Gastroesophageal sphincter (tissue), 4 donors: ENCODE measurements at places on chromosomes 6 and 20. TPM values are rescaled to one million over a fixed set of nuclear protein-coding genes. Genes with fewer than 3 reads are reported as not detected.

DNA sequence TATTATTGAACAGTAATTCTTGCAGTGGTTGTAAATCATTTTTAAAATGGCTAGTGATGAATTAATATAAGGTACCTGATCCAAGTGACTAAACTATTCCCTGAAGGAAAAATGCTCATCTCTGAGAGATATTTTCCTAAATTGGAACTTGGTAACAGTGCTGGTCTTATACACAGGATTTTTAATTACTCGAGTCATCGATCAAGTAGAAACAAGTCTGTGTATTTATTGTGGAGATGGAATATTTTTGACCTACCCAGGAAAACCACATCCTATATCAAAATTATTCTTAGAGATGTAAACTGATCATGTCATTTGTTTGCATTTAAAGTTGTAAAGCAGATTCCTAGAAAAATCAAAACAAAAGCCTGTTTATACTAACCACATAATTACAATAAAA, 166.9 kb downstream of the MOXD1 start:
- no peaks in the 10 kb centered on the region for H3K36me3 ChIP-seq
- no peak overlapping the region for H3K4me3 ChIP-seq
- no peak for ATAC-seq
- H3K4me1 ChIP-seq, result no peaks in the 10 kb centered on the region

DNA sequence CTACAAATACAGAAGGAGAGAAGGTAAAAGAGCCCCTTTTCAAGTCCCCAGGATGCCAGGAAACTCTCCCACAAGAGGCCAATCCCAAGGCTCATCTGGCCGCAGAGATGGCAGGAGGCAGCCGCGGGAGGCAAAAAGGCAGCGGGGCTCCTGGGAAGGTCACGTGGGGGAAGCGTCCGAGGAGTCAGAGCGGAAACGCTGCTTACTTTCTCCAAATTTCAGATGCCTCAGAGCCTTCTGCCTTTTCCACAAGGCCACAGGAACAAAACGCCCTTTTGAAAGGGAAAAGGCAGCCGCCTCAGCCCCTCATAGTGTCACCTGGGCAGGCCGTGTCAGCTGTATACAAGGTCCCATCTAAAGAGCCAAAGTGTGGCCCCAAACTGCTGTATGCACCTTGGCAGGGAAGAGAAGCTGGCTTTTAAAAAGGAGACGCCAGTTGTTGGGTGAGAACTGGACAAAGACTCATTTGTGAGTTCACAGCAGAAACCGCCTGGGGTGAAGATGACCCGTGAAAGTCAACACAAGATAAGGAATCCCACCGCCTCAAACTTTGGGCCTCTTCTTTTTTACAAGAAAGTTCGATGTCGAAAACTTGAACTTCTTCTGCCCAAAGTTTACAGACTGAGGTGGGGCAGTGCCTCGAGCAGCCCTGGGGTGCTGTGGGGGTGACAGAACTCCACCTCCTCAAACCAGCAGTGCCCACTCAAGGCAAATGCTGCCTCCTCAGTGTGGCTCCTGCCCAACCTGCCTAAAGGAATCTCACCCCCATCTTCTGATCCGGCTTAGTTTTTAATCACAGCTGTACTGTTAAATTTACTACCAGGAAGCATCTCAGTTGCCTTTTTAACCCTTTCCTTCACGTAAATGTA, 45.4 kb downstream of the EZR start:
- no peak overlapping the region for H3K27ac ChIP-seq
- H3K27me3 ChIP-seq, result no peaks in the 10 kb centered on the region
- ATAC-seq, result no peak
- peaks cover 100% of the 10 kb centered on the region for H3K36me3 ChIP-seq

Gene C6orf118
- total RNA-seq, result 0.27 TPM

Gene ANGPT4
- 0.58 TPM for total RNA-seq

DNA sequence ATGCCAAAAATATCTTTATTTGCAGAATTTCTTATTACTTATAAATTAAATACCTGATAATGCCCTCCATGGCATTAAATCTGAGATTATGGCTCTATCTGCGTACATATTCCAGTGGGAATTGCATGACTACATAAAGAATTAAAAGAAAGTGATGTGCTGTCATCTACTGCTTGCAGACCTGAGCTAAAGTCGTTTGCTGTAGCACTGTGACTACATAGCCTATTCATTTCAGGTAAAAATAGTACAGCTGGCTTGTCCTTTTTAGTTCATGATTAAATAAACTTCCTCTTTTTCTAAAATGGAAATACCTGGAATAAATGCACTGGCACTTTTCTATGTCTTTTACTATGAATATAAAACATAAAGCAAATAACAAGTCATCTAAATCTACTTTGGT, 78.1 kb downstream of the CGA start:
- no peaks in the 10 kb centered on the region for H3K4me1 ChIP-seq
- H3K4me3 ChIP-seq, result no peak overlapping the region
- ATAC-seq, result no peak
- no peak overlapping the region for H3K27ac ChIP-seq

GRCh38 chr6:11064836-11065235, 20.7 kb upstream of the ELOVL2 start:
- H3K4me1 ChIP-seq, result no peaks in the 10 kb centered on the region
- no peaks in the 10 kb centered on the region for H3K36me3 ChIP-seq
- peaks cover 5% of the 10 kb centered on the region for H3K27me3 ChIP-seq
- no peak for ATAC-seq
- no peak overlapping the region for H3K4me3 ChIP-seq
- no peak overlapping the region for H3K27ac ChIP-seq

- H3K27me3 ChIP-seq, result peaks cover 45% of the 10 kb centered on the region
- no peak for ATAC-seq
- H3K36me3 ChIP-seq, result no peaks in the 10 kb centered on the region
- no peaks in the 10 kb centered on the region for H3K4me1 ChIP-seq
- H3K27ac ChIP-seq, result no peak overlapping the region
- H3K4me3 ChIP-seq, result no peak overlapping the region
Measured at GRCh38 chr20:57148263-57148662, 118.2 kb downstream of the BMP7 start.

Gene CST2
- total RNA-seq, result not detected

DNA sequence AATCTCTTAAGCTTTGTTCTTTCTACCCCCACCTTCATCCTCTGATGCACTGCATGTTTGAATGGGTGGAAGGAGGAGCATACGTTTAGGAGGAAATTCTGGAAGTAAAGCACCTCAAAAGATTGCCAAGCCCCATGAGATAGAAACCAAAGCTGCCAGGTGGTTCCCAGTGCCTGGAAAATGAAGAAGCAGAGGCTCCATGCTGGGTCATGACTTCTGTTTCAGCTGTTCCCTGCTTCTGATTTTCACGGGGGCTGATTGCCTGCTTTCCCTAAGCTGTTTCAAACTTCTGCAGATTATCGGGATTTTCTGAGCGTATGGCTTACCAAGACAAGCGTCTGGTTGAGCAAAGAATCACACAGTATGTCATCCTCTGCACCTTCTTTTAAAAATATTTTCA, 87.5 kb upstream of the SYNDIG1 start:
- no peak overlapping the region for H3K4me3 ChIP-seq
- no peak overlapping the region for H3K27ac ChIP-seq
- no peaks in the 10 kb centered on the region for H3K36me3 ChIP-seq
- H3K4me1 ChIP-seq, result no peaks in the 10 kb centered on the region
- H3K27me3 ChIP-seq, result peaks cover 8% of the 10 kb centered on the region

DNA sequence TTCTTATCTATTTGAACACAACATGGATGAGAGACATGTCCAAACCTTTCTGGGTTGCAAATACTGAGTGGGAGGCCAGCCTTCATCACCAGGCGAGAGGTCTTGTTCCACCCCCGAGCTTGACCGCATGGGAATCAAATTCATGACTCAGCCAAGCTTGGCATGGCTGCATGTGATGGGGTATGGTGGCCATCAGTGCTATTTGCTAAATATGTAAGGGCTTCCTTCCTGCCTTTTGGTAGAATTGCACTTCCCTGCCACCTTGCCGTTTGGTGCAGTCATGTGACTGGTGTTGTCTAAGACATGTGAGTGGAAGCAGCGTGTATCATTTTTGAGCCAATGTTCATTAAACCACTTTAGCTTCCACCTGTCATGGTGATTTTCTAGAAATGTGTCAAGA, 508.9 kb upstream of the SULF2 start:
- no peak for ATAC-seq
- no peaks in the 10 kb centered on the region for H3K27me3 ChIP-seq
- no peak overlapping the region for H3K4me3 ChIP-seq
- H3K36me3 ChIP-seq, result no peaks in the 10 kb centered on the region
- H3K4me1 ChIP-seq, result peaks cover 36% of the 10 kb centered on the region
- no peak overlapping the region for H3K27ac ChIP-seq

DNA sequence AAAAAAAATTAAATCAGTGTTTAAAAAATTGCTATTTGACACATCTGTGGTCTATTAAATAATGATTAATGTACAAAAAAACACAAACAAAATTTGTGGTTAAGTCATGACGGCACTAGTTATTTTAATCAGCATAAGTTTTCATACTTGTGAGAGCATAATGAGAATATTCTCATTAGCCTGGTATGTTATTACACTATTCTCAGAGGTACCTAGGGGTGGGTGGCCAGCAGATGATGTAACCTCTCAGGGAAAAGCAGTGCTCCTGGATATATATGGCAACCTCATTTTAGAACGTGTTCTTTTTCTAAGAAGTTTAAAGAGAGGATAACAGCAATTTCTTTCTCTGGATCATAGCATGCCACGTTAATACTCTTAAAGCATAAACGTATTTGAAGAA, 109.2 kb downstream of the GJA1 start:
- H3K27ac ChIP-seq, result no peak overlapping the region
- no peaks in the 10 kb centered on the region for H3K27me3 ChIP-seq
- H3K4me3 ChIP-seq, result no peak overlapping the region
- no peak for ATAC-seq

DNA sequence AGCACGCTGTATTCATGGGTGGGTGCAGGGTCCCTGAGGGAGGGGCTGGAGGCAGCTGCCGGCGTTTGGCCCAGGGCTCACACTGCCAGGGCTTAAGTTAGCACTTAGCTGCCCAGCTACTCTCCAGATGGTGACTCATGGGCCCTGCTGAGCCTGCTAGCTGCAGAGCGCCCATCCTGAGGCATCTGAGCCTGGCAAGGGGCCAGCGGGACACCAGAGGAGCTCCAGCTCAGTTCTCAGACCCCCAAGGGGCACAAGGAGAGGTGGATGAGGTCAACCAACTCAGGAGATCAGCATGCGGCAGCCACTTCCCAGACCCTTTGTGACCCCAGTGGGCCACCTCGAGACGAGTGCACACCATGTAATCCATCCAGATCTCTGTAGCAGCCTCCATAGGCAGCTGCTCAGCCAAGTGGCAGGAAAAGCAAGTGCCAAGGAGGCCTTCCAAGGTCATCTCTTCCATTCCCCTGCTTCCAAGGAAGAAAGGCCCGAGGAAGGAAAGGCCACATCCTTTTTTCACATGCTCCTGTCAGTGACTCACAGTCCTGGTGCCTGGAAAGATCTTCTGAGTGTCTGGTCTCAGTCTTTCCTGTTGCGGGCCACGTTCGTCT, 35.3 kb downstream of the FOXP4 start:
- peaks cover 27% of the 10 kb centered on the region for H3K36me3 ChIP-seq
- H3K27me3 ChIP-seq, result no peaks in the 10 kb centered on the region
- no peak overlapping the region for H3K4me3 ChIP-seq
- no peak for ATAC-seq
- no peak overlapping the region for H3K27ac ChIP-seq

- H3K4me1 ChIP-seq, result no peaks in the 10 kb centered on the region
- H3K4me3 ChIP-seq, result no peak overlapping the region
- no peak overlapping the region for H3K27ac ChIP-seq
- ATAC-seq, result no peak
- H3K36me3 ChIP-seq, result no peaks in the 10 kb centered on the region
Measured at GRCh38 chr6:128233531-128233930, 286.9 kb downstream of the PTPRK start.
